ENCODE measurements at places on chromosomes 13 and 19. TPM values are rescaled to one million over a fixed set of nuclear protein-coding genes. Genes with fewer than 3 reads are reported as not detected.

Gene GRIK5
- 1.3 TPM for total RNA-seq

Gene C2CD4C
- total RNA-seq = 1.2 TPM

Gene STARD13
- total RNA-seq = 25.3 TPM

Gene ARGLU1
- 79.1 TPM for total RNA-seq

Gene ZNF155
- total RNA-seq = 9.3 TPM

Gene MEDAG
- total RNA-seq = 9.7 TPM

Gene SBSN
- not detected for total RNA-seq

Gene ZNF599
- 6.6 TPM for total RNA-seq

Gene NFIX
- total RNA-seq = 38.1 TPM

Gene SYNGR4
- not detected for total RNA-seq

Gene ZNF546
- total RNA-seq = 8.9 TPM
